ENCODE measurements at places on chromosomes 3 and 15. TPM values are rescaled to one million over a fixed set of nuclear protein-coding genes. Genes with fewer than 3 reads are reported as not detected.

GRCh38 chr15:74170875-74171578 lies 2.5 kb upstream of the ISLR start:
- DNase-seq, result no peak

DNA sequence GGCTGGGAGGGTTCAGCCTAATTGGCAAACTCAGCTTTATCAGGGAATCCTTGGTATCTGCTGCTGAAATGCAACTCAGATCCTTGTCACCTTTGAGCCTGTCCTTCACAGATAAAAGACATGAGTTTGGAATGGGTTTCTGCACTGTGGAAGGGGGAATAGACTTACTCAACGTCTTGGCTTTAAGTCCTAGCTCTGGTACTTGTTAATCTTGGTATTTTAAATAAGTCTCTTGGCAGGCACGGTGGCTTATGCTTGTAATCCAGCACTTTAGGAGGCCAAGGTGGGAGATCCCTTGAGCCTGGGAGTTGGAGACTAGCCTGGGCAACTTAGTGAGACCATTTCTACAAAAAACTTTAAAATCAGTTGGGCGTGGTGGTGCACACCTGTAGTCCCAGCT lies 55.1 kb upstream of the ATOSA start:
- no peak for DNase-seq

DNA sequence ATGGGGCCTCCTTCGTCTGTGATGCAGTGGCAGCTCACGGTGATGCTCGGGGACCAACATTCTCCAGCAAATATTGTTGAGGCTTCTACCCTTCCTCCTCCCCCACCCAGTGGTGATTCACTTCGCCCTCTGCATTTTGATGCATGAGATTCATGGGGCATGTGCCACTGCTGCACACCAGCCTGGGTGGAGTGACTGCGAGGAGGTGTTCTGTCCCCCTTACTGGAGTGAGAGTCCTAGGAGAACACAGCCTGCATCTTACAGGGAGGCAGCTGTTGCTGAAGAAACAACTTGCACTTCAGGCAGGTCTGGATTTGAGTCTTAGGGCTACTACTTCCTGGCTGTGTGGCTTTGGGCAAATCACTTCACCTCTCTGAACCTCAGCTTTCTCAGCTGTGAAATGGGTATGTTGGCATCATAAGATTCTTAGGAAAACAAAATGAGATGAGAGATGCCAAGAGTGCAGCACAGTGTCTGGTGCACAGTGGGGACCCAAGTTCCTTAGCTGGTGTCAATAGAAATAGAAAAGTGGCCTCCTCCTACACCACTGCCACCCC lies 10.2 kb upstream of the SKOR1 start:
- no peak for DNase-seq

Gene MORC1
- total RNA-seq, result not detected

All from endodermal cell (in vitro differentiated cells).